ENCODE measurements at places on chromosomes 3 and 15.

DNA sequence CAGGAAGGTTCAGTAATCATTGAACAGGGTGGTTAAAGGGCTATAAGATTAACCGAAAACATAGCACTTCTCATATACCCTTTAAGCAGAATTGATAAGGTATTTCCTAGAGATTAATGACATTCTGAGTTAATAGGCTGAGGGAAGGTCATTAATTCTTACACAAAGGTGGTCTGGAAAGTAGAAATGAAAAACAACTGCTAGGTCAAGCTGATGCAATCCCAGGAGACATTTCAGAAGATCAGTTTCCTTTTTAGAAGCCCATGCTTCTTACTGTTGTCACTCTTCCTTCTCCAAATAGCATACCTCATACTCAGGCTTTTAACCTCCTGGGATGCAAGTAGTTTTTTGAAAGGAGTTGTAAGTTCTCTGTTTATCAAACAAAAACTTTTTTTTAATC, 8.8 kb downstream of the FILIP1L start:
- no peak for DNase-seq

DNA sequence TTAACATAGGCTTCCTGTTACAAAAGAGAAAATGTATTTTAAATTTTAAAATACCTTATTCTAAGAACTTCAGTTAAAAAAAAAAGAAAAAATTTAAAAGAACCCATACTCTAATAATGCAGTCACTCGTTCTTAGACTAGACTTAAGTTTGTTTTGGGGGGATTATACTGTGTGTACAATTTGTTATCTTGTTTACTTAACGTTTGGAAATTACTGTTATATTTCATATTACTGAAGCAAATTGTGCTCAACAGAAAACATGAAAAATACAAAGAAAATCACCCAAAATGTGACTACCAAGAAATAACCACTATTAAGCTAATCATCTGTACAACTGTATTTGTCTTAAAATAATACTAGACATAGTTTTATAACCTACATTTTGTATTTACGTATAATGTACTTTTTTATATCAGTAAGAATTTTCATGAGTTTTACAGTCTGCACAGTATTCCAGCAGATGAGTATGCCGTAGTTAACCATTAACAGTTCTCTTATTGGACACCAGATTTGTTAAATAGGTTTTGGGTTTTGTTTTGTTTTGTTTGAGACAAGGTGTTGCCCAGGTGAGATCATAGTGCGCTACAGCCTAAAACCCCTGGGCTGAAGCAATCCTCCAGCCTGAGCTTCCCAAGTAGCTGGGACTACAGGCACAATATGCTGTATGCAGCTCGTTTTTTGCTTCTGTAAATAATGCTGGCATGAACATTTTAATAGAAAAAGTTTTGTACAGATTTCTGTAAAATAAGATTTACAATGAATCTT, 88.8 kb upstream of the CHD2 start:
- no peak for DNase-seq

DNA sequence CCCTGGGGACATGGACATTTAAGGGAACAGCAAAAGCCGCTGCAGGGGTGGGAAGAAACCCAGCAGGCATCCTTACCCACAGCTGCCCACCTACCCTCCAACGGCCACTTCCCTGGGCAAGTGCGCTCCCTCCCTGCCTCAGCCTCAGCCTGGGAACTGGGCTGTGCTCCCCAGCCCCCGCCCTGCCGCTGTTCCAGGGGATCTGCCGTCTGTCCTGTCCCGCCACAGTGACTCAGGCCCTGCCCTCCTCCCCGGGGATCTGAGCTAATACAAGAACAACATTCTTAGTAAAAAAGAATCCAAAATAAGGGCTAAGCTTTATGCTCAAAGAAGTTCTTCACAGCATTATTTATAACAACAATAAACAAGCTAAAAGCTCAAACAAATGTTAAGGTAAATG, 7.4 kb upstream of the IQSEC1 start:
- no peak for DNase-seq

DNA sequence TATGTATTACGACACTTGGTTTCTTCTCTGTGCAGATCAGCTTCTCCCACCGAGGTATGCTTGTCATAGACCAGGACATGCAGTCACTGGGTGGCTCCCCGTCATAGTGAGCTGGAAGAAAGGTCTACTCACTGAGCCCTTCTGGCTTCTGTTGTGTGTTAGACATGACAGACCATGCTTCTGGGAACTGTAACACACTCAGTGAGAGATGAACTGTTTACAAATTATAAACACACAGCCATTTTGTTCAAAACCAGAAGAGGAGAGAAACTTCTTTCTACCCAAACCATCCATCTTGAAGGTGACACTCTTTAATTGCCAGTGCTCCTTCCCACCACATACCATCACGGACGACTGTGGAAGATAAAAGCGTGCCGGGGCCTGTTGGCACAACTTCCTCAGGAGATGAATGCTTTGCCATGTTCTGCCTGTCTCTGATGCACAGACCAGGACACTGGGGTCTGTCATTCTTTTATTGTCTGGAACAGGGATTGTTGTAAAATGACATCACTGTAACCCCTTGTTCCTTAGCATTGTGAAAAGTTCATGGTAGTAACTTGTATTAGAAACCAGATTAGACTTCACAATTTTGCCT, 214.3 kb downstream of the MCTP2 start:
- DNase-seq, result no peak

DNA sequence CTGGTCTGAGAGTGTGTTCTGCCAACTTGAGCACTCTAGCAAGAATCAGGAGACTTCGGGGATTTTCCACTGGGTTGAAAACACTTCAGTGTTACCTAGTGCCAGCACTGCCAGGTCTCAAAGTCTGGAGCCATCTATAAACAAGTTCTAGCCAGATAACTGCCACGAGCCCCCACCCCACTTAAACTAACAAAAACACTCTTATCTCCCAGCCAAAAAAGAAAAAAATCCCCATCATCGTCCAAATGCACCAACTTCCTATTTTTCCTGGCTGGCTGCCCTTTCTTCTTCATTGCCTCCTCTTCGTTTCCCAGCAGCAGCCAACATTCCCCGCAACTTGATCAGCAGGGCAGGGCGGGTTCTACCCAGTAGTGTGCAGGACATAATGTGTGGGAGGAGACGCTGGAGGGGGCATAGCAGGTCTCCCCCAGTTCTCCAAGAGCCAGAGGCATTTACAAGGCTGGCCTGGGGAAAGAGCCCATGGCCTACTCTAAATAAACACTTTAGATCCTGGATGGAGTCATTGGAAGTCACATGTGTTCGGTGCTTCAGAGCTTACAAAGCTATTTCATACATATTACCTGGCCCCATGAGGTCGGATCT, 29.5 kb downstream of the C2CD4B start:
- DNase-seq, result no peak

DNA sequence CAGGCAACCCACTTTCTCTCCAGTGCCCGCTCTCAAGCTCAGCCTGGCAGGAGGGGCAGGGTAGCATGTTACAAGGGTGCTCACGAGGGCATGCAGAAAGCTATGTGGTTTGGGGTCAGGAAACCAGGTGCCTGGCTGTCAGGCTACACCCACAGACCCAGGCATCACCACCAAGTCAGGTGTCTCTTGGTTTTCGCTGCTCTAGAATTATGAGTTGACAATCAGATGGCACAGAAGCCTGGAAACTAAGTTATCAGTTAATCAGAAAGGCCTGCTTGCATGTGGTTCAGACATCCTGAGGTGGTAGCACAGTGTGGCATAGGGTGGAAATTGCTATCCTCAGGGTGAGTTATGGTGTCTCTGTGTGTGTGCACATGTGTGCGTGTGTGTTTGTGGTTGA, 16.2 kb upstream of the CCR9 start:
- no peak for DNase-seq

- no peak for DNase-seq
Observed at GRCh38 chr3:24674261-24674660, 179.6 kb upstream of the THRB start.

- no peak for DNase-seq
Observed at GRCh38 chr15:25727867-25728600, 135.1 kb downstream of the ATP10A start.
